ENCODE measurements at places on chromosomes 5 and 9.

- DNase-seq = no peak
Measured at GRCh38 chr5:57635146-57635777, 152.7 kb upstream of the ACTBL2 start.

DNA sequence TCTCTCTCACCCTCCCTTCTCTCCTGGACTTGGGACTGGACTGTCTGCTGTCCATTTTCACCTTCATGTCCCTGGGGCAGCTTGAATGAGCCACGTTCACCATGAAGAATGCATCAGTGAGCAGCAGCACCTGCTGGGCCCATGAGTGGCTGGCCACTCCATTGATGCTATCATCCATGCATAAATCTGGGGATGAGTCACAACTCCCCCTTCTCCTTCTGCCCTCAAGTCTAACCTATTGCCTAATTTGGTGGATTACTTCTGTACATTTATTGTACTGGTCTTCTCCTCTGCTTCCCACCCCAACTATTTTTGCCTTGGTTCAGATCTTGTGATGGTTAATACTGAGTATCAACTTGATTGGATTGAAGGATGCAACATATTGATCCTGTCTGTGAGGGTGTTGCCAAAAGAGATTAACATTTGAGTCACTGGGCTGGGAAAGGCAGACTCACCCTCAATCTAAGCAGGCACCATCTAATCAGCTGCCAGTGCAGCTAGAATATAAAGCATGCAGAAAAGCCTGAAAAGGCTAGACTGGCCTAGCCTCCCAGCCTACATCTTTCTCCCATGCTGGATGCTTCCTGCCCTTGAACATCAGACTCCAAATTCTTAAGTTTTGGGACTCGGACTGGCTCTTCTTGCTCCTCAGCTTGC is 46.7 kb downstream of the GDNF start:
- no peak for DNase-seq

DNA sequence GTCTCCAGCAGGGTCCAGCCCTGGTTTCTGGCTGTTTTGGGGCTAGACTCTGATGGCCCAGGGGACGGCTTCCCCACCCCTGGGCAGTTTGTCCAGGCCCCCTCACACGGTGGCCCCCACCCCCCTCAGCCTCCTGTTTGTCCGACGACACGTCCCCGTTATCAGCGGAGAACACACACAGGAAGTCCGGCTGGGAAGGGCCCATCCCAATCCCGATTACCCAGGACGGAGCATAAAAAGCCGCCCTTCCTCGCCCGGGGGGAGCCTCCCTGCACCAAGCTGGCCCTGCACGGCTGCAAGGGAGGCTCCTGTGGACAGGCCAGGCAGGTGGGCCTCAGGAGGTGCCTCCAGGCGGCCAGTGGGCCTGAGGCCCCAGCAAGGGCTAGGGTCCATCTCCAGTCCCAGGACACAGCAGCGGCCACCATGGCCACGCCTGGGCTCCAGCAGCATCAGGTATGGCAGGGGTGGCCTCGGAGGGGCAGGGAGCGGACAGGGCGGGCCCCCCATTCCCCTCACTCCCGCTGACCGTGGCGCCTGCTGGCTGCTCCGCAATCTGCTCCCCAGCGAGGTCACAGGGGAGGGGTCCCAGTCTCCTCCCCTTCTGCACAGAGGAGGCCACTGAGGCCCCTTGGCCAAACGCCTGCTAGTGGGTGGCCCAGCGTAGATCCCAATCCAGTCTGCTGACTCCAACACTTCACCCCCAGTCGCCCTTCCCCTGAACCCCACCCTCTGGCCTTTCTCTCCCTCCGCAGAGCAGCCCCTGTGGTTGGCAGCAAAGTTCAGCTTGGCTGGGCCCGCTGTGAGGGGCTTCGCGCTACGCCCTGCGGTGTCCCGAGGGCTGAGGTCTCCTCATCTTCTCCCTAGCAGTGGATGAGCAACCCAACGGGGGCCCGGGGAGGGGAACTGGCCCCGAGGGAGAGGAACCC is at the start of gene EGFL7:
EGFL7 (plus strand) TSS at position 261 of the 926 bp plus-strand sequence. CDS start 5,367 bp downstream, outside the sequence.
- DNase-seq = no peak

DNA sequence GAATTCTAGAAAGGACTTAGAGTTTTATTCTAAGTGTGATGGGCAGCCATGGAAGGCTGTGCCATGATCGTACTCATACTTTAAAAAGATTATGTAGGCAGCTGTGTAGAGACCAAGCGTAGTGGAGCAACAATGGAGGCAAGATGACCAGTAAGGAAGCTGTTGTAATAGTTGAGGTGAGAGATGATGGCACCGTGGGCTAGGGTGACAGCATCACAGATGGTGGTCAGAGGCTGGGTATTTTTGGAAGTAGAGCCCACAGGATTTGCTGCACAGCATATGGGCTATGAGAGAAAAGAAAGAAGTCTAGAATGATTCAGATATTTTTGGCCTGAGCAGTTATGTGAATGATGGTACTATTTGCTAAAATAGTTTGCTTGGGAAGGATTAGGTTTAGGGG is 7.7 kb downstream of the ARHGAP26 start:
- DNase-seq = no peak

DNA sequence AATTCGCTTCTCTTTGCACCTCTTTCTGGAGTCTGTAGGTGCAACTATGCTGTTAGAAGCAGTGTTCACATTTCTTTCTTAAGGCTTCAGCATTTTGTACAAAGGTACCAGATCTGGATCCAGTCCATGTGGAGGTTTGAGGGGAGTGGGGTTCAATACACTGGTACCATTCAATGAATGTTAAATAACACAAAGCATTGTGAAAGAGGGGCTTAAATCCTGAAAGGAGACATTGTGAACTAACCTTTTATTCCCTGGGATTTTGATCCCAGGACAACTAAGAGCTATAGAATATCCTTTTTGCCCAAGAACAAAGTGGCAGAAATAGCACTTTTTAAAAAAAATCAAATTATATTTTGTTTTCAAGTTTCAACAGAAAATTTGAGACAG is 107.7 kb upstream of the VCAN start:
- DNase-seq = no peak

GRCh38 chr5:95623706-95624105 is 3.8 kb downstream of the GPR150 start:
- DNase-seq = no peak

- DNase-seq = no peak
Measured at GRCh38 chr5:132065351-132065937, 5.0 kb downstream of the IL3 start.

GRCh38 chr5:14730466-14730865 is 65.9 kb downstream of the OTULIN start:
- no peak for DNase-seq

DNA sequence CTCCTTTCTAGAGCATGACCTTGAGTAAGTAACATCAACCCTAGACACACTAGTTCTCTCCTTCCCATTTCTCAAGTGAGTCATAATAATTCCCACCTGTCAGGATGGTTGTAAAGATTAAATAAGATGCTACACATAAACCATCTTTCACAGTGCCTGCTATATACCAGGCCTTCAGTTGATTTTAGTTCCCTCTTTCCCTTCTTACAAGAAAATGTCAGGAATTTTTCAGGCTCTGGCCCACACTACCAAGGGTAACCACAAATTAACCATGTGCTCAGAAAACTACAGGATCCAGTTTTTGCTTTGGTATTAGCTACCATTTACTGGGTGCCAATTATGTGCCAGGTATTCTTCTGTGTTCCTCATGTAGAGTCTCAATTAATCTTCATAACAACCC is 42.7 kb upstream of the RARS1 start:
- DNase-seq = no peak

DNA sequence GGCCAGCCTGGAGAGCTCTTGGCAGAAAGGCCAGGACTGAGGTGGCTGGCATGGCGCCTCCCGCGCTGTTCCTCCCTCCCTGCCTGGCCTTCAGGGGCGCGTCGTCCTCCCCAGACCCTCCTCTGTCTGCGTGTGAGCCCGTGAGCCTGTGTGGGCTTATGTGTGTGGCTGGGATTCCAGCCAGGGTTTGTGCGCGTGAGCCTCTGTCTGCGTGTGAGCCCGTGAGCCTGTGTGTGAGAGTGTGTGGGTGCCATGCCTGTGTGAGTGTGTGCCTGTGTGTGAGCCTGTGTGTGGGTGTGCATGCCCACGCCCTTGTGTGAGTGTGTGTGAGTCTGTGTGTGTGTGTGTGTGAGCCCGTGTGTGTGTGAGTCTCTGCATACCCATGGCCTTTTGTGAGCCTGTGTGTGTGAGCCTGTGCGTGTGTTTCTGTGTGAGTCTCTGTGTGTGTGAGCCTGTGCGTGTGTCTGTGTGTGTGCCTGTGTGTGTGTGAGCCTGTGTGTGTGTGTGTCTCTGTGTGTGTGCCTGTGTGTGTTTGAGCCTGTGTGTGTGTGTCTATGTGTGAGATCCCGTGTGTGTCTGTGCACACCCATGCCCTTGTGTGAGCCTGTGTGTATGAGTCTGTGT is 13.0 kb downstream of the RXRA start:
- no peak for DNase-seq

GRCh38 chr5:54886866-54887265 is 98.5 kb downstream of the ESM1 start:
- no peak for DNase-seq

- no peak for DNase-seq
Measured at GRCh38 chr9:6620353-6620752, 25.2 kb downstream of the GLDC start.

Measured in foreskin keratinocyte (primary cell).